ENCODE measurements at places on chromosomes 2 and 18. TPM values are rescaled to one million over a fixed set of nuclear protein-coding genes. Genes with fewer than 3 reads are reported as not detected.

GRCh38 chr2:173286153-173286809, 68.4 kb upstream of the CDCA7 start:
- peak; percentile 23 for DNase-seq
- H3K27me3 ChIP-seq: no peaks in the 10 kb centered on the region
- H3K4me1 ChIP-seq: no peaks in the 10 kb centered on the region
- H3K27ac ChIP-seq: no peak overlapping the region
- H3K36me3 ChIP-seq: no peaks in the 10 kb centered on the region

DNA sequence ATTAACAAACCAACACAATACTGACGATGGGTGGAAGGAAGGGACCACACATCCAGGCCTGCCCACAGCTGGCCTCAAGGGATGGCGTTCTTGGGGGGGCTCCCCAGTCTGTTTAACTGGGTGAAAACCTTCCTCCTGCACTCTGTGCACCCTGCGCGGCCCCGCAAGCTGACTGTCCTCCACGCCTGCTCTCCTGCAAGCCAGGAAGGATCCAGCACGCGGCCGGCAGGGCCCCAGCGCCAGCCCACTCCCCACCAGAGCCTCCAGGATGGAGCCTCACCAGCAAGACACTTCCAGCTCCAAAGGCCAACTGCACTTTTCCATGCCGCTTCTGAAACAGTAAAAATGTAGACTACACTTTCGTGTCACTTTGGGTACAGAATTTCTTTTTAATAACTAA, 135.1 kb downstream of the ZNF516 start:
- no peaks in the 10 kb centered on the region for H3K36me3 ChIP-seq
- H3K27me3 ChIP-seq: no peaks in the 10 kb centered on the region
- no peaks in the 10 kb centered on the region for H3K4me1 ChIP-seq
- H3K27ac ChIP-seq: no peak overlapping the region

DNA sequence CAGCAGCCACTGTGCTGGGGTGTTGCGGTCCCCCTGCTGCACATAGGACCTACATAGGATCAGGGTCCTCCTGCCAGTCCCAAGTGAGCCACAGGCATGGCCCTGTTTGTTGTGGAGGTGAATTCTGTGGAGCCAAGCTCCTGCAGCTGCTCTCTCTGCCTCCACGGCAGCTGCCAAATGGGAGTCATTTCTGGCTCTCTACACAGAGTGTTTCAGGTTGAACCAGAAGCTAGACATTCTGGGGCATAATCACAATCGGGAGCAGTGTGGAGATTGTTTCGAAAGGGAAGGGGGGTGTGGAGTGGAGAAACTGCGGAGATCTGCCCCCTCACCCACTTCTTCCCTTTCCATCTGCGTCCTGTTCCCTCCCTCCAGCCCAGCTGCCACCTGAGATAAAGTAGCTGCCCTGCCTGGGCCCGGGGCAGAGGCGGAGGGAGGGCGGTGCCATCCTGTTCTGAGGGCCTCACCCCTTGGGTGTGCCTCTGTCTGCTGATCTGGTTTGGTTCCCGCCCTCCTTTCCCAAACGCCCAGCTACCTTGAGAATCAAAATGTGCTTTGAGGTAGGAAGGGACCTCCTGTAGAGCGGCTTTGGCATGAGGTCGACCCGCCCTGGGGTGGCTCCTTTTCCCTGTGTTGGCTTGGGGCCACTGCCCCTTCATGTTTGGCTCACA, 139.4 kb downstream of the WDSUB1 start:
- no peaks in the 10 kb centered on the region for H3K27me3 ChIP-seq
- H3K4me3 ChIP-seq: no peak overlapping the region
- no peaks in the 10 kb centered on the region for H3K4me1 ChIP-seq
- no peak for DNase-seq

GRCh38 chr2:43484323-43484930, 111.4 kb downstream of the THADA start:
- peak; percentile 80 for DNase-seq
- H3K27ac ChIP-seq: no peak overlapping the region
- peaks cover 4% of the 10 kb centered on the region for H3K36me3 ChIP-seq

Gene HOXD8
- not detected for total RNA-seq

Gene HOXD9
- total RNA-seq: not detected

Data from B cell (primary cell).